Fibroblast of the aortic adventitia (primary cell): ENCODE measurements at places on chromosomes 7 and 10. TPM values are rescaled to one million over a fixed set of nuclear protein-coding genes. Genes with fewer than 3 reads are reported as not detected.

DNA sequence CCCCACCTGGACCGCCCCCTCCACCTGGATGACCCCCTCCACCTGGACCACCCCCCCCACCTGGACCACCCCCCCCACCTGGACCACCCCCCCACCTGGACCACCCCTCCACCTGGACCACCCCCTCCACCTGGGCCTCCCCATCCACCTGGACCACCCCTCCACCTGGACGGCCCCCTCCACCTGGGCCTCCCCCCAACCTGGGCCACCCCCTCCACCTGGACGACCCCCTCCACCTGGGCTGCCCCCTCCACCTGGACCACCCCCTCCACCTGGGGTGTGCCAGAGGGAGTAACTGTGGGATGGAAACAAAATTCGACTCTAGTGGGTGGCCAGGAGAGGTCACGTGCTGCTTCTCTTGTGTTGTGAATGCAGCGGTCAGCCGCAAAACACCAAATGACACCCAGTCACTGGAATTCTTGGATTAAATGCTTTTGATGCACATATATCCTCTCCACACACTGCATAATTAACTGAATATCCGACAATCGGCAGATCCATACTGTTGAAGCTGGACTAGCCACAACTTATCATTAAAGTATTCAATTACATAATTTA is 316.7 kb downstream of the PTPRN2 start:
- no peak for DNase-seq

GRCh38 chr10:50497758-50498157 is 126.0 kb downstream of the SGMS1 start:
- DNase-seq = peak; percentile 87

- DNase-seq = no peak
These were observed 86.2 kb upstream of the DDC start for GRCh38 chr7:50651271-50651989.

The SH2D4B gene
- total RNA-seq = not detected in 2 replicates

DNA sequence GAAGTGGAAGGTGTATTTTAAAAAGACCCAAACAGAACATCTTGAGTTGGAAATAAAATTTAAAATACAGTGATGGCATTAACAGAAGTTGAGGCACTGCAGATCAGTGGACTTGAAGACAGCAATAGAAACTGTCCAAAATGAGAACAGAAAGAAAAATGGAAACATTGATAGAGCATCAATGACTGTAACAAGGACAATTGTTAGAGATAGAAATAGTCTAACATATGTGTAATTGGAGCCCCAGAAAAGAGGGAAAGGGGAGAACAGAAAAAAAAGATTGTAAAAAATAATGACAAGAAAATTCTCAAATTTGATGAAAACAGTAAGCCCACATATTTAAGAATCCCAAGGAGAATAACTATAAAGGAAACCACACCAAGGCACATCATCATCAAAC is 29.4 kb downstream of the VKORC1L1 start:
- no peak for DNase-seq

- no peak for DNase-seq
These were observed 123.6 kb upstream of the GDF10 start for GRCh38 chr10:47176206-47176902.

- DNase-seq = no peak
These were observed 47.4 kb upstream of the NAMPT start for GRCh38 chr7:106332201-106332600.

The COL13A1 gene
- 6.0 and 10.7 TPM in 2 replicates for total RNA-seq

GRCh38 chr7:3097734-3098133 is 54.1 kb upstream of the CARD11 start:
- no peak for DNase-seq

The PAX4 gene
- not detected in 2 replicates for total RNA-seq

GRCh38 chr10:90856964-90857634 is 740 bp downstream of the HTR7 start:
- DNase-seq = no peak

GRCh38 chr10:1243486-1244234 is 187.5 kb downstream of the WDR37 start:
- DNase-seq = no peak
